ENCODE measurements at places on chromosomes 2 and 18.
A peak's percentile ranks its signal among the peaks of the same experiment; 100 is the strongest.

- no peak for DNase-seq
Observed at GRCh38 chr2:218540015-218540414, 28.1 kb downstream of the USP37 start.

DNA sequence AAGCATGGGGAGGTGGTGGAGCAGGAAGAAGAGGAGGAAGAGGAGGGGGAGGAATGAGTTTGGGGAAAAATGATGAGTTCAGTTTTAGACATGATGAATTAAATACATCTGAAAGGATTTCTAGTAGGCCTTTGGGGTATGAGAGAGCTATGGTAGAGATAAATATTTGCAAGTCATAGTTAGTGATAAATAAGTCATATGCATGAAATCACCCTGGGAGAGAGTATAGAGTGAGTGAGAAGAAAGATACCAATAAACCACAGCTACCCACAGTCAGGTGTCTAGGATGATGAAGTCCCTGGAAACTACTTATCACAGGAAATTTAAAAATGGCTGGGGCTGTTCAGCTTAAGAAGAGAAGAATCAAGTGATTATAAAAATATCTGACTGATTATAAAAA, 240.5 kb downstream of the RDH14 start:
- no peak for DNase-seq

- no peak for DNase-seq
Observed at GRCh38 chr2:50065835-50066234, 911.5 kb upstream of the FSHR start.

DNA sequence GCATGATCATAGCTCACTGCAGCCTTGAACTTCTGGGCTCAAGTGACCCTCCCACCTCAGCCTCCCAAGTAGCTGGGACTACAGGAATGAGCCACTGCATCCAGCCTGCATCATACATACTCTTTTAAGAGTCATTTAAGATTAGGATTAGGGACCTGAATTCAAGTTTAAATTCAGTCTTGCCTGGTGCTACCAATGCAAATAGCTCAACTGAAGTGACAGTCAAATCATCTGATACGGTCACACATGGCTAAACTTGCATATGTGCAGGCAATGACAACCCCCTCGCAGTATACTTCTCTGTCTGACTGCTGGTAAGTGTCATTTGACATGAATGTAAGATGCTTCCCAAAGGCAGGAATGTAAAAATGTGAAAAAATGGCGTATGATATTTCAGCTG, 31.8 kb upstream of the TMEM131 start:
- DNase-seq, result no peak

- DNase-seq, result no peak
Observed at GRCh38 chr2:11938196-11938595, 191.8 kb downstream of the LPIN1 start.

GRCh38 chr2:128503399-128504245, 185.0 kb upstream of the HS6ST1 start:
- DNase-seq, result no peak

- no peak for DNase-seq
Observed at GRCh38 chr2:38598991-38599295, 3.8 kb downstream of the HNRNPLL start.

DNA sequence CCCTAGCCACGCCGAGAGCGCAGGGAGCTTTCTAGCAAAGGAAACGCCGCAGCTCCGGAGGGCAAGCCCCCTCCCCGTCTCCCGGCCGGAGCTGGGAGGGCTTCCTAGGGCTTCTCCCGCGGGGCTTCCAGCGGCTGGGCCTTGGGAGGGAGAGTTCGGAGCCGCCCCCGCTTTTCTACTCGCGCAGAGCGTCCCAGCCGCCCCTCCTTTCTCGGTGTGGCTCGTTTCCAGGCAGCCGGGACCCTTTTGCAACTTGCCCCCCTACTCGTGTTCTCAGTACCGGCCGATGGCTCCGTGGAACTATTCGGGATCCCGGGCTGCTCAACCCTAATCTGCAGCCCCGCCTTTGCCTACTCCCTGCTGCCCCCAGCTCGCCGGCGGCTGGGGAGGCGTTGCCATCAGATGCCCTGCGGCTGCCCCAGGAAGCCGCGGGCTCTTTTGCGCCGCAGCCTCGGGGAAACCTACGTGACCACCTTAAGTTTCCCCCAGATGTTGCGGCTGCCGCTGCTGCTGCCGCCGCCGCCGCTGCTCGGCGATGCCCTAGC, 1.5 kb upstream of the NR4A2 start:
- peak; percentile 36 for DNase-seq
